ENCODE measurements at places on chromosomes 11 and 22.

GRCh38 chr22:29768052-29768693 is 1.0 kb downstream of the UQCR10 start:
- no peak for DNase-seq

DNA sequence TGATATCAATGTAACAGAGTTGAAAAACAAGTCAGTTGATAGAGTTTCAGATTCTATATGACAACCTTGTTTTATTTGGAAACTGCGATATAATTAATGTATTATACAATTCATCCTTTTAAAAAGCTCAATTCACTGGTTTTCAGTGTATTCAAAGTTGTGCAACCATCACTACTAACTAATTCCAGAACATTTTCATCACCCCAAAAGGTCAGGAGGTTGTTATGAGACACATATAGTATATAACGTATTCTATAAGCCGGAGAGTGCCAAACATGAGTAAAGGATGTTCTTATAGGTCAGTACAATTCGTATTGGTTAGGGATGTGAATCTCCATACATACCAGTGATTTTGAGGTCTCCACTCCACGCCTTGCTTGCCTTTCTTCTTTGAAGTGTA is 40.1 kb upstream of the UCP3 start:
- no peak for DNase-seq

GRCh38 chr22:17199003-17199731 is 20.1 kb downstream of the ADA2 start:
- DNase-seq: peak; percentile 90

DNA sequence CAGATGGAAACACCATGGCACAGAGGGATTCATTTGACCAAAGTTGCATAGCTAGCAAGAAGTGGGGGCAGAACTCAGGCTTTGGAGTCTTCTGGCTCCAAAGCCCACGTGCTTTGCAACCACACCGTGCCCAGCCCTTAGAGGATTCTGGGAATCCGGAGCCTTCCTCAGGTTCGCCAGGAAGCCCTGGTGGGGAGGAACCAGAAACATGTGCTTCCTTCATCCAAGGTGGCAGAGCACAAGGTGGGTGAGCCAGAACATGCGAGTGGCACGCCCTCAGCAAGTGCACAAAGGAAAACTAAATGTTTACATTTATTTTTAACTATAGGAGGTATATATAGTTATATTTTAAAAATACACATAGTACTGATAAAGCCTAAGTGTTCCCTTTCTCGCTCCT is 151.9 kb upstream of the NECTIN1 start:
- no peak for DNase-seq

GRCh38 chr11:36450110-36450572 is 59.9 kb downstream of the TRAF6 start:
- DNase-seq: no peak

- DNase-seq: no peak
These were observed 10.9 kb downstream of the MRGPRF start for GRCh38 chr11:69002110-69002569.

GRCh38 chr11:86931548-86932258 is 23.5 kb downstream of the FZD4 start:
- no peak for DNase-seq

GRCh38 chr11:94036096-94036495 is 14.9 kb downstream of the HEPHL1 start:
- DNase-seq: no peak

GRCh38 chr11:101034076-101034475 is 95.5 kb downstream of the PGR start:
- peak; percentile 3 for DNase-seq

GRCh38 chr11:61171907-61172306 is 10.7 kb upstream of the VPS37C start:
- no peak for DNase-seq

GRCh38 chr11:32444186-32444585 is 8.8 kb upstream of the WT1 start:
- no peak for DNase-seq

- no peak for DNase-seq
These were observed 74.1 kb downstream of the PIWIL4 start for GRCh38 chr11:94641167-94641761.

GRCh38 chr11:122668562-122669090 is 13.1 kb downstream of the UBASH3B start:
- no peak for DNase-seq

DNA sequence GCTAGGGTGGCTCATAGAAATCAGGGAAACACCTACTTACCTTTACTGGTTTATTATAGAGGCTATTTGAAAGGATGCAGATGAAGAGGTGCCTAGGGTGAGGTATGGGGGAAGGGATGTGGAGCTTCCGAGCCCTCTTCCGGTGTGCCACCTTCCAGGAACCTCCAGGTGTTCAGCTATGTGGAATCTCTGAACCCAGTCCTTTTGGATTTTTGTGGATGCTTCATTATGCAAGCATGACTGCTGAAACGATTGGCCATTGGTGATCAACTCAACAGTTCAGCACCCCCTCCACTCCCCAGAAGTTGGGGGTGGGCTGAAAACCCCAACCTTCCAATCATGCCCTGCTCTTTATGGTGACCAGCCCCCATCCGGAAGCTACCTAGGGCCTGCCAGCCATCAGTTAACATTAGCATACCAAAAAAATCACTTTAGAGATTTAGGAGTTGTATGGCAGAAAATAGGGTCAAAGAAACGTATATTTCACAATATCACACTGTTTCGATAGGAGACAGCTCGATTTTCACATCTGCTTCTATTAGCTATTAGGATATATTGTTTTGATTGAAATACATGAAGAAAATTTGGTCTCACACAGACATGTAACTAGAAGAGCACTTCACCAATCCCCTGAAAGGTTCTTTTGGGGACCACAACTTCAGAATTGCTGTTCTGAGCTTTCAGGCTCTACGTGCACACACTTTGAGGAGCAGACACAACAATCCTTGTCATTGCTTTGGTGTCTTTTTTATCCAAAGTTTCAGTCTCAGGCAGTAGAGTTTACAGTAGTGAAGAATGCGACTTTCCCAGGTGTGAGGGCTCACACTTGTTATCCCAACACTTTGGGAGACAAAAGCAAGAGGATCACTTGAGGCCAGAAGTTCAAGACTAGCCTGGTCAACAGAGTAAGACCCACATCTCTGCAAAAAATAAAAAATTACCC is 3.3 kb upstream of the POLR2G start:
- no peak for DNase-seq

- DNase-seq: no peak
These were observed at the start of gene APOL1 for GRCh38 chr22:36252754-36253522. TSS of gene APOL1 (plus strand) at chr22:36253133. CDS start at chr22:36254956, 1,823 bp downstream.

DNA sequence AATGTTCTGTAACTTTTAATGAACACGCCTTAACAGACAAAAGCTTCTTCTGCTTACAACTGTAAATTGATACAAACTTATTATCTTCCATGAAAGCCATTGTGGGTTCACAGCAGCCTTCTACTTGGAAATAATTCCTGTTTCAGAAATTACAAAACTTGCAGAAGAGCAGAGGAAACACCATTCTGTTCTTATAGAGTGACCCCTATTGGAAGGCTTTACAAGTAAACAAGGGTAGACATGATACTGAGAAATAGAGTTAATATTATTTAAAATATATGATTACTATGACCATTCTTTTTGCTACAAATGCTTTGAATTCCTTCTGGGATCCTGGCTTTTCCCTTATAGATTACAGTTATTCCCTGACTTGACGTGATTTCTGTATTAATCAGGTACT is 32.4 kb upstream of the KCNA4 start:
- no peak for DNase-seq

DNA sequence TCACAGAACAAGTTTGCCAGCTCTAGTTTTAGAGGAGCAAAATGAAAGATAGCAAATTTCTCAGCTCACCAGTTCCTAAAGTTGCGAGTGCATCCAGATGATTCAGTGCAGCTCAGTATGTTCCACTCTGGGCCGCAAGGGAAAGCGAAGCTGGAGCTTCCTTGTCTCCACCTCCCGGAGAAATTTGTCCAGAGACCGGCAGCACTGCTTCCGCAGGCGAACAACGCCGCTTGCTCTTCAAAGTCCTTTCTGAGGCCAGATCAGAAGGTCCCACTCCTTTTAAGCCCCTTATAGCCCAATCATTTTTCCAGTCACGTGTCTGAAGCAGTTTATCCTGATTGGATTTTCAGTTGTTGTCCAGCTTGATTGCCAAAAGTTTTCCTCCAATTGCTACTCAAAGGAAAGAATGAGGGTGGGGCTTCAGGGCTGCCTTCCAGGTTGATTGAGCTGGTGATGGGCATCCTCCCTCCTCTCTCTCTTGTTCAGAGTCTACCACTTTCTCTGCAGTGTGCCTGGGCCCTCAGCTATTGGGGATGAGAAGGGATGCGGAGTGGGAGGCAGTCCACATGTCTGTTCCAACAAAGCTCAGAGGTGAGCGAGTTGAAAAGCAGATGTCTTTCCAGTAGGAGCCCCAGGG is at the start of gene ZNF280A:
ZNF280A (minus strand) TSS at position 251 of the 637 bp plus-strand sequence. CDS start 4,640 bp downstream, outside the sequence.
- peak; percentile 47 for DNase-seq

- no peak for DNase-seq
These were observed 130.4 kb downstream of the PAX6 start for GRCh38 chr11:31680770-31681169.

DNA sequence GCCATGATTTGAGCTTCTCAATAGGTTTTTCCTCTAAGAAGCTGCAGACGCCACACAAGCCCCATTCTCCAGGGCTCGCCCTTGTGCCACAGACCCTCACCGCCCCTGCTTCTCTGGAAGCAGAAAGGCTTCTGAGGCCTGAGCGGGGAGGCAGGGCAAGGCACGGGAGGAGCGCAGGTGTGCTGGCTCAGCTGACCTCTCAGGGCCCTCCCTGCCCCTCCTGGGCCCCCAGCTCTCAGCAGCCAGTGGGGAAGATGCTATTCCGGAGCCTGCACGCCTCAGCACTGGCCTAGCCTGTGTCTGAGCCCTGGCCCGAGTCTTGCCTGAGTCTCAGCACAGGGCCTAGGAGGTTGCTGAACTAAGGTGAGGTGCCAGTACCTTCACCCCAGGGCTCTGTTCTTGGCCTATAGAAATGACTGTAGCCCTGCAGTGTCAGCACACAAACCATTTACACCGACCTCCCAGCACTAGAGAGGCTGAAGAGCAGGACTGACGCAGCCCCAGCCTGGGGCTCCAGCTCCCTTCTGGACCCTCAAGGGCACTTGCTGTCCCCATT is 47.1 kb upstream of the LMO1 start:
- peak; percentile 23 for DNase-seq

- DNase-seq: no peak
These were observed 12.0 kb downstream of the SPTBN2 start for GRCh38 chr11:66716996-66717395.

DNA sequence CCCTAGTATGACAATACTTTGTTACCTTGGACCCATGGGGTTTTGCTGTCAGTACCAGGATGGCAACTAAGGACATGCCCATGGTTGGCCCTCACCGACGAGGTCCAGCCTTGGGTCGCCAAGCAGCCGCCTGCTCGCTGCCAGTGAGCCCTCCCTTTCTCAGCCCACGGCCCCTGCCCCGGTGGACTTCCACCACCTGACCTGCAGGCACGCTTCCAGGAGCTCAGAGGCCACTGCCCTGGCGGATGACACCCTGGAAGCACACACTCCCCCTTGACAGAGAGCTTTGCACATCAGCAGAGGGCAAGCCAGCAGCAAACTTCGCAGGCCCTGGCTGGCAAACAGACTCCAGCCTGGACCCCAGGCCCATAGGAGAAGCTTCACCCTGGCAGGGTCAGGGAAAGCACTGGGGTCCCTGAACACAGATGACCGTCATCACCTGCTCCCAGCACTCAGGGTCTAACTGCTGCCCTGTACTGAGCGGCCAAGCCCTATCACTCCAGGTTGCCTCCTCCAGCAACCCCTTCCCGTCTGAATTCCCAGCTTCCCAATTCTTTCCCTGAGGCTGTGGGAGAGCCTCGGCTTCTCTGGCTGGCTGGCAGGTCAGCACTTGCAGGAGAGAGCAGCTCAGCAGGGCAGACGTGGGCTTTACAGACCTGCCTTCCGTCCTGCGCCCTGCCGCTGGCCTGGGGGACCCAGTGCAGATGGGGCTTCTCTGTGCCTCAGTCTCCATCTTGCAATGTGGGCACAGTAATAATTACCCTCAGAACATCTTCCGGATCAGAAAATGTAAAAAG is 2.7 kb upstream of the PPARA start:
- no peak for DNase-seq

DNA sequence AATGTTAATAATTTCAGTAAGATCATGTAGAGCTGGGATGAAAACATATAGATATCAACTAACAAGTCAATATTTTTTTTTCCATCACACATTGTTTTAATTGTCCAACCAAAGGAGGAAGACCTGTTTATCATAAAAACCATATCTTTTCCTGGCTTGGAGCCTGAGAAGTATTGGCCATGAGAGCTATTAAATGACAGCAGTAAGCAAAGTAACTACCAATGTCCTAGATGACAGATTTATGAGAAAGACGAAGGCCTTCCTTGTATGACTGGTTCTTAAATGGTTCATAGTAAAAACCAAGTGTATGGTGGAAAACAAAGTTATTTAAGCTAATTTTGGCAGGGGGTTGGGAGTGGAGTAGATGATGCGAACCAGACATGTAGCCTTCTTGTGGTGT is 1147.1 kb upstream of the TENM4 start:
- DNase-seq: no peak

DNA sequence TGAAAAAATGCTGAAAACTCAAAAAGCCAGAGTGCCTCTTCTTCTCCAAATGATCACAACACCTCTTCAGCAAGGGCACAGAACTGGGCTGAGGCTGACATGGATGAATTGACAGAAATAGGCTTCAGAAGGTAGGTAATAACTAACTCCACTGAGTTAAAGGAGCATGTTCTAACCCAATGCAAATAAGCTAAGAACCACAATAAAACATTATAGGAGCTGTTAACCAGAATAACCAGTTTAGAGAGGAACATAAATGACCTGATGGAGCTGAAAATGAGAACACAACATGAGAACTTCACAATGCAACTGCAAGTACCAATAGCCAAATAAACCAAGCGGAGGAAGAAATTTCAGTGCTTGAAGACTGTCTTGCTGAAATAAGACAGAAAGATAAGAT is 9.2 kb downstream of the OR56B4 start:
- no peak for DNase-seq

- peak; percentile 30 for DNase-seq
These were observed 4.6 kb upstream of the CST6 start for GRCh38 chr11:66007201-66007634.

DNA sequence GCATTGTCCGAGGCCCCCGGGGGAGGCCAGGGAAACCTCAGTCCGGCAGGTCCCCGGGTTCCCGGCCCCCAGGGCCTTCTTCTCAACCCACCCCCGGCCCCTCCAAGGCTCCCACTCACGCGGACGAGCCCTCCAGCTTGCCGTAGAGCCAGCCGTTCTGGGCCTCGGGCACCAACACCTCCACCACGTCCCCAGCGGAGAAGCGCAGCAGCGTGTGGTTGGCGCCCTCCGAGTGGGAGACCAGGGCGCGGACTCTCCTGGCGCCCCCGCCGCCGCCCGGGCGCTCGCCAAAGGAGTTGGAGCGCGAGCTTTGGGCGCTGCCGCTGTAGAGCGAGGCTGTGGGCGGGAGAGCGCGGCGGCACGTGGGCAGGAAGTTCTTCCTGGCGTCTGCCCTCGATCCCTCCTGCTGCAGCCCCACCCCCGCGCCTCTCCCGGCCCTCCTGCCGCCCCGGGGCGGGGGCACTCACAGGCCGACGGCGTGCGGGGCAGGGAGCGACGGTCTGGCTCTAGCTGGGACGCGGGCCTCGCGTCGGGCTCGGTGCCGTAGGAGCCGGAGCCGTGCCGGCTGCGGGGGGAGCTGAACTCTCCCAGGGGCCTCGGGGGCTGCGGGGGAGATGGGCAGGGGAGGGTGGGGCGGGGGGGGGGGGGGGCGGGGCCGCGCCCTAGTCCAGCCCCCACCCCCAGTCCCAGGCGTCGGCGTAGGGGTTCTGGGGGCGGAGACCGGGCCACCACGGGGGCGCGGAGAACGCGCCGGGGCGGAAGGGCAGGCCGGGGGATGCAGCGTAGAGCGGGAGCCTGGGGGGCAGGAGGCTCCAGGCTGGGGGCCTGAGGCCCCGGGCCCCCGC is 4.9 kb upstream of the SLC16A8 start:
- no peak for DNase-seq

Data from neural progenitor cell (in vitro differentiated cells).